ENCODE measurements at places on chromosomes 16 and 17. TPM values are rescaled to one million over a fixed set of nuclear protein-coding genes. Genes with fewer than 3 reads are reported as not detected.

DNA sequence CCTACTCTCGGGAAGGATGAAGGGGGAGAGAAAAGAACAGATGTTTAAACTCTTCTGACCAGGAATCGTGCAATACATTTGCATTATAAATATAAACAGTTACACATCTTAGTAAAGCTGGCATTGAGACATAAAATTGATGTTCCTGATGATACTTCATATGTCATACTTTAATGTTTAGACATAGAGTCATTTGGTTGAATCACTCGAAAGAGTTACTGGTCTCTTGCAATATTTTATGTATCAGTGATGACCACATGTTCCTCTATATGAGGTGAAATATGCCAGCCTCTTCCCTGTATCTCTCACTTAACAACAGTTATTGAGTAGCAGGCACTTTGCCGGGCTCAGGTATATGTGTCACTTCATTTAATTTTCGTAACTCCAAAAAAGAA is 49.7 kb upstream of the PMFBP1 start:
- no peak for DNase-seq

Gene OTOP3
- not detected for total RNA-seq

Gene SLC6A2
- total RNA-seq, result not detected

Gene PERCC1
- total RNA-seq, result not detected

Gene SKAP1
- 0.88 TPM for total RNA-seq

Gene SNAI3
- total RNA-seq, result 0.55 TPM

Gene KRT14
- 0.58 TPM for total RNA-seq

DNA sequence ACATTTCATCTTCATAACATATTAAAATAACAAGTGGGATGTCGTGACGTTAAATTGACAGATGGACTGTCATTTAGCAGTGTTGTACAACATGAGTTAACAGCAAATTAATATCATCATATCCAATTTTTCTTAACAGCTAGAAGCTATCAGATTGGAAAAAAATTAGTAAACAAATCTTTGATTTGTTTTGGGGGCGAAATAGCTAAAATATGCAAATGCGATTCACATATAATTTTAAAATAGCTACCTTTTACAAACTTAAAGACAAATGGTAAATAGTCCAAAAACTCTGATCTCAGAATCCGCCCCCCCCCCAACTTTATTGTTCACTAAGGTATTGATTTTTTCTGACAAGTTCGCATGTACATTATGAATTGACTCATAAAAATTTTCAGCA is 20.3 kb upstream of the NACA2 start:
- DNase-seq, result no peak

GRCh38 chr17:41446806-41447205 is 6.0 kb upstream of the KRT38 start:
- no peak for DNase-seq

GRCh38 chr17:11122908-11123307 is 118.1 kb upstream of the SHISA6 start:
- peak; percentile 54 for DNase-seq

DNA sequence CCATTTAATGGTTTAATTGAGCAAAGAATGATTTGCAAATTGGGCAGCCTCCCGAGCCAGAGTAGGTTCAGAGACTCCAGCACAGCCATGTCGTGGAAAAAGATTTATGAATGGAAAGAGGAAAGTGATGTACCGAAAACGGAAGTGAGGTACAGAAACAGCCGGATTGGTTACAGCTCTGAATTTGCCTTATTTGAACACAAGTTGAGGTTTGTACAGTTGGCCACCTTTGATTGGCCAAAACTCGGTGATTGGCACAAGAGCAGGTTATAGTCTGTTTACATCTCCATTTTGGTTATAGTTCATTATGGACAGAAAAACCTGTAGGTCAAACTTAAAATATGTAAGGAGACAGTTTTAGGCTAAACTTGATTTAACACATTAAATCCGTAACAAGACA is 44.5 kb downstream of the TENT4B start:
- no peak for DNase-seq

DNA sequence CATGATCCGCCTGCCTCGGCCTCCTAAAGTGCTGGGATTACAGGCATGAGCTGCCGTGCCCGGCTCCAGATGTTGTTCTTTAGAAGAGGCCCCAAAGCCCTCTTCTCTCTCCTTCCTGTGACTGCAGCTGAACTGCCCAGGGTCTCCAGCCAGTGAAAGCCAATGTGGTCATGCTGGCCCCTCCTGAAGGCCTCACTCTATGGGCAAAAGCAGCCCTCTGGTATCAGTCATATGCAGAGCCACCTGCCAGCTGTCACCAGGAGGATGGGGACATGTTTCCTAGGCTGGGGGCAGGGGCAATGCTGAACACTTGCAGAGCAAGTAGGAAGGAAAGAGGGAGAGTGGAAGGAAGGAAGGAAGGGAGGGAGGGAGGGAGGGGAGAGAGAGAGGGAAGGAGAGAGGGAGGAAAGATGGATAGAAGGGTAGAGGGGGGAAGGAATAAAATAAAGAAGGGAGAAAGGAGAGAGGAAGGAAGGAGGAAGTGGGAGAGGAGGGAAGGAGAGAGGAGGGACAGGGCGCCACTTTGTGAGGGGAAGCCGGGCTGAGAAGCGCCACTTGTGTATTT is 36.0 kb downstream of the SOCS3 start:
- DNase-seq, result no peak

DNA sequence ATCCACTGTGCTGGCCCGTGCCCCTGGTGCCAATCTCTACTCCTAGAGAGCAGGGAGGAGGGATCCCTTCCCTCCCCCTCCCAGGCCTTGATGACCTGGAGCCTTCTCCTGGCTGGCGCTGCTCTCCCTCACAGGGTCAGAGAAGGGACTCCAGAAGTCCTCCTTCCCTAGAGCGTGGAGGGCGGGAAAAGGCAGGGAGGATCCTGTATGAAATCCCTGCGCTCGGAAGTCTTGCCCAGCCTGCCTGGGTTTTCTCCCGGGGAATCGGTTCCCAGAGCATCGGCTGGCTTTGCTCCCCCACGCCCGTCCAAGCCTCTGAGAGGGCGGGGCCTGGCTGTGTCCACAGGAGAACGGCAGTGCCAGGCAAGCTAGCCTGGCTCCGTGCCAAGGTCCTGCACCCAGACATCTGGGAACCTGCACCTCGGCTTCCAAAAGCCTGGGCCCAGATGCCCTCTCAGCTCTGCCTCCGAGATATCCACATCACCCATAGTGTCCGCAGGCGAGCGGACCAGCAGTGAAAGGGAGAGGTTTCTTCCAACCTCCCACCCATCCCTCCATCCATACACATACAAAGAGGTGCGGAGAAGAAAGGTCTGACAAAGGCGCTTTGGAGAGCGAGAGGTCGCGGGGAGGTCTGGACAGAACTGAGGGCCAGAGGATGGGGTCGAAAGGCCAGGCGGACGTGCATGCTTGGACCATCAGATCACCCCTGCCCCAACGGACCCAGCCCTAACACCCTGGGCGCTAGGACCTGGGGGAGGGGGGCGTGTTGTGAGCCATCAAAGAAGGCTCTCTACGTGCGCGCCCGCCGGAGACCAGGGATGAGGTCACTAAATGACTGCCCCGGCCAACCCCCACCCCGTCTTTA is 1.1 kb downstream of the MPP2 start:
- DNase-seq, result peak; percentile 80

- no peak for DNase-seq
Measured at GRCh38 chr17:49252148-49252695, 21.6 kb upstream of the PHOSPHO1 start.

DNA sequence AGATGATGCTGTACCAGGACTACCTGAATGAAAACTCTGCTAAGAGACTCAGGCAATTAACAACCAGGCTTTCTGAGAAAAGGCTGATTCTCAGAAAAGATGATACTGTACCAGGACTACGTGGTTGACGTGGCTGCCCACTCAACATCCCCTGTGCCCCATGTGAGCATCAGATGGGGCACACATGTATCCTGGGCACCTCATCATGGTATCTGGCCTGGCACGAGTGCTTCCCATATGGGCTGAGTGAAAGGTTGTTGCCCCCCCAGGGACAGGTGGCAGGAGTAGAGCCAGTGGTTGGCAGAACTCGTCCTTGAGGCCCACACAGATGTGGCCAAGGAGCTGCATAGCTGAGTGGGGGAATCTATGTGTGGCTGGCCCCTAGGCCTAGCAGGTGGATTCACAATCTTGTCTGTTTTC is 3.5 kb upstream of the CES4A start:
- no peak for DNase-seq

Gene OR1F1
- total RNA-seq, result not detected

- no peak for DNase-seq
Measured at GRCh38 chr16:24150282-24150681, 105.9 kb upstream of the CACNG3 start.

Gene HOXB8
- 0.32 TPM for total RNA-seq

Gene PNPO
- total RNA-seq, result 23.4 TPM

Gene C16orf54
- 1.7 TPM for total RNA-seq

Gene MYH13
- not detected for total RNA-seq

DNA sequence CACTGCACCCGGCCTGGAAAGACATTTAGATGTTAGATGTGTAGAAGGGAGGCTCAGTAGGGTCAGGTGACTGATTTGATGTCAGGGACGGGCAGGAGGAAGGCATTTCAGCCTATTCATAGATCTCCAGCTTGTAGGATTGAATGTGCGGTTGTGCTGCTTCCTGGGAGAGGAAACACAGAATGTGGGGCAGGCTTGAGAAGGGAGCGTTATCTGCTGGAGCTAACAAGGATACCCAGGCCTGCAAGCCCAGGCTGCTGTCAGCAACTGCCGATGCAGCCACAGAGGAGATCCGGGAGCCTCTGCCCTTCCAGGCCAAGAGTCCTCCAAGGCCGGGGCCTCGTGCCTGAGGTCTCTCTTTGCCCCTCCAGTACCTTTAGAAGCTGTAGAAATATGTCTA is 205.6 kb downstream of the SPECC1 start:
- DNase-seq, result no peak

DNA sequence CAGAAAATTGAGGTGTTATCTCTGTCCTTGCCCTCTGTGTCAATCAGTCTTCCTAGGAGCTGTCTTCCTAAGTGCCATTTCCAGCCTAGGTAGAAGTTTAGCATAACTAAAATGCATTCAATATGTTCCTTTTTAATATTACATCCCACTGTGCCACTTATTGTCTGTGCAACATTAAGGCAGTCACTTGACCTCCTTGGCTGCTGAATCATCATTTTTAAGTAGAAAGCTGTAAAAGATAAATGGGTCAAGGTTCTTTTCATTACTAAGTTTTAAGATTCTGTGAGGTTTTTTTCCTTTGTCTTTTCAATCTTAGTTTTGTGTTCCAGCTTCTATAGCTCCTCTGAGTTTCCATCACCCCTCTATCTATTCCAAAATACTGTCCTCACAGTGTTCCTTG is 371.9 kb upstream of the SOX9 start:
- DNase-seq, result no peak

Gene SECTM1
- total RNA-seq, result 12.6 TPM

GRCh38 chr17:19379361-19380065 is 1.2 kb downstream of the MAPK7 start:
- no peak for DNase-seq

Gene SGCA
- total RNA-seq, result 96.3 TPM

Gene TP53TG3C
- total RNA-seq, result not detected

- no peak for DNase-seq
Measured at GRCh38 chr17:75535119-75535537, 9.6 kb downstream of the LLGL2 start.

Gene CD300E
- total RNA-seq, result 0.65 TPM

- no peak for DNase-seq
Measured at GRCh38 chr17:66073384-66073783, 118.5 kb downstream of the CEP112 start.

GRCh38 chr17:75853433-75853832 is 1.7 kb downstream of the WBP2 start:
- DNase-seq, result no peak

GRCh38 chr16:80390871-80391489 is 149.8 kb upstream of the DYNLRB2 start:
- DNase-seq, result no peak

Gene KIF2B
- total RNA-seq, result not detected

- no peak for DNase-seq
Measured at GRCh38 chr17:48151220-48151619, 43.7 kb downstream of the SNX11 start.

DNA sequence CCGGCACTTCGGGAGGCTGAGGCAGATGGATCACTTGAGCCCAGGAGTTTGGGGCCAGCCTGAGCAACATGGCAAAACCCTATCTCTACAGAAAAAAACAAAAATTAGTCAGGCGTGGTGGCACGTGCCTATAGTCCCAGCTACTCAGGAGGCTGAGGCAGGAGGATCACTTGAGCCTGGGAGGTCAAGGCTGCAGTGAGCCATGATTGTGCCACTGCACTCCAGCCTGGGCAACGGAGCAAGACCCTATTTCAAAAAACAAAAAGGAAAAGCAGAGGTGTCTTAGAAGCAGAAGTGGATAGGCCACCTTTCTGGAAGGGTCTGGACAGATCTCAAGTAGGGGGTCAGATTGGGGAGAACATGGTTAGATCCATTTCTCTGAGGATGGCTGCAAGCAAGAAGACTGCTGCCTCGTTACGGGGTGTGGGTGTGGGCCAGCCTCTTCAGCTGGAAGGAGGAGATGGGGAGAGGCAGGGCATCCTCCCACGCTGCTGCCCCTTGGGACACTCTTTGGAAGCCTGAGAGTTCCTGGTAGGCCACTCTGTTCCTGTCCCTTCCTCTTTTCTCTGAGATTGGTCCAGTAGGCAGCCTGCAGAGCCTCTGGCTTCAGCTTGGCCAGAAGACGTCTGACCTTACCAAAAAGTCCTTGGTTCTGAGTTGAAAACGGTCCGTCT is 208.0 kb downstream of the MSI2 start:
- DNase-seq, result peak; percentile 82

DNA sequence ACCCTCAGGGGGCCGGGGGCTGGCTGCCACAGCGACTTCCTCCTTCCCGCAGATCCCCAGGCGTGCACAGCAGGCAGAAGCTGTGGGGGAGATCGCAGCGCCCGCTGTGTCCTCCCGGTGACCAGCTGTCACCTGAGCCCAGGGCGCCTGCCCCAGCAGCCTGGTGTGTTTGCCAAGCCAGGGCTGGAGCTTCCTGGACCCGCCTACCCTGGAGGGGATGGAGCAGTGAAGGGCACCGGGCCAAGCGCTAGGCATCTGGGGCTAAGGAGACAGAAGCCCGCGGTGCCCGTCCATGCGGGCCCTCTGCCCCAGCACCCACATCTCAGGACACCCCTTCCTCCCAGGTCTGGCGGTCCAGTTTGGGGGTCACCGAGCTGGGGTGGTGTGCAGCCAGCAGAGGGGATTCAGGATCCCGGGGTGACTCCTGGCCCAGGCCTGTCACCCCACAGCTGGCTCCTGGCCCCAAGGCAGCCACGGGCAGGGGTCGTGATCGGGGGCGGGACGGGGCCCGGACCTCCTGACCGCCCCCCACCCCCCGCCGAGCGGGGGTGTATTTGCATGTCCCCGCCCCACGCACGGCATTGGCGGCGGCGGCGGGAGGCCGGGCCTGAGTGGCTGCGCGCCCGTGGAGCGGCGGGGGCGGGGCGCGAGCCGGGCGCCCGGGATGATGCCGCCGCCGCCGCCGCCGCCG is at the start of gene RAB26:
TSS of gene RAB26 (plus strand) at position 645 of the 691 bp plus-strand sequence. CDS start 159 bp downstream, outside the sequence.
- DNase-seq, result peak; percentile 84

Gene TRPV2
- 14.3 TPM for total RNA-seq

- DNase-seq, result no peak
Measured at GRCh38 chr16:16938980-16939379, 531.8 kb downstream of the XYLT1 start.

Gene RND2
- total RNA-seq, result 1.8 TPM

Gene SAMD14
- 1.6 TPM for total RNA-seq

Gene KRT28
- total RNA-seq, result not detected

GRCh38 chr17:73516431-73516830 is 127.8 kb downstream of the SDK2 start:
- DNase-seq, result no peak

Measured in left cardiac atrium (tissue), 4 donors.